Pancreas (tissue), 10 donors: ENCODE measurements at places on chromosomes 13 and 19. TPM values are rescaled to one million over a fixed set of nuclear protein-coding genes. Genes with fewer than 3 reads are reported as not detected.

The RUVBL2 gene
- polyA plus RNA-seq = 43.9 TPM

The CEACAM21 gene
- 0.23 TPM for polyA plus RNA-seq

The IRGC gene
- polyA plus RNA-seq = not detected

The VSIG10L gene
- 0.94 TPM for polyA plus RNA-seq
